ENCODE measurements at places on chromosomes 13 and 19. TPM values are rescaled to one million over a fixed set of nuclear protein-coding genes. Genes with fewer than 3 reads are reported as not detected.

The NLRP7 gene
- polyA plus RNA-seq: not detected

The DKKL1 gene
- 0.17 TPM for polyA plus RNA-seq

The CAMSAP3 gene
- polyA plus RNA-seq: 26.8 TPM

The NANOS2 gene
- polyA plus RNA-seq: 0.60 TPM

The BICRA gene
- 1.8 TPM for polyA plus RNA-seq

The RNF17 gene
- polyA plus RNA-seq: 0.16 TPM

The OR7A17 gene
- polyA plus RNA-seq: not detected

The ZNF577 gene
- 2.8 TPM for polyA plus RNA-seq

DNA sequence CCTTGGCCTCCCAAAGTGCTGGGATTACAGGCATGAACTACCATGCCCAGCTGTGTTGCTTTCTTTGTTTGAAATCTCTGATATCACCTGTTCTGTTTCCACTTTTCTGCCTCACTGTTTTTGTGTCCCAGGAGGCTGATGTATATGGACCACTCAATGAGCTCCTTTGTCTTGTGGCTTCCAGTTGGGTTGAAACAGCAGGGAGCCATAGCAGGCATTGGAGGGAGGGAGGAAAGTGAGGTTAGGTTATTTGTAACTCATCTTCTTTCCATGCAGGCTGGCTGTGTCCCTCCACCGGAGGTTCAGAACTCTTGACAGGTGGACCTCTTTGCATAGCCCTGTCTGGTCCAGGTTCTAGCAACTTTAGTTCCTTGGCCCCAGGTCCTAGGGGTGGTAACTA is 6.1 kb upstream of the CYP4F22 start:
- DNase-seq: no peak

GRCh38 chr13:70795484-70795883 is 687.2 kb upstream of the KLHL1 start:
- no peak for DNase-seq

GRCh38 chr13:46332772-46333171 is 54.3 kb downstream of the RUBCNL start:
- DNase-seq: no peak

GRCh38 chr13:28380319-28380718 is 114.6 kb downstream of the FLT1 start:
- DNase-seq: no peak

- DNase-seq: no peak
Measured at GRCh38 chr13:73833325-73834070, 300.7 kb downstream of the KLF12 start.

DNA sequence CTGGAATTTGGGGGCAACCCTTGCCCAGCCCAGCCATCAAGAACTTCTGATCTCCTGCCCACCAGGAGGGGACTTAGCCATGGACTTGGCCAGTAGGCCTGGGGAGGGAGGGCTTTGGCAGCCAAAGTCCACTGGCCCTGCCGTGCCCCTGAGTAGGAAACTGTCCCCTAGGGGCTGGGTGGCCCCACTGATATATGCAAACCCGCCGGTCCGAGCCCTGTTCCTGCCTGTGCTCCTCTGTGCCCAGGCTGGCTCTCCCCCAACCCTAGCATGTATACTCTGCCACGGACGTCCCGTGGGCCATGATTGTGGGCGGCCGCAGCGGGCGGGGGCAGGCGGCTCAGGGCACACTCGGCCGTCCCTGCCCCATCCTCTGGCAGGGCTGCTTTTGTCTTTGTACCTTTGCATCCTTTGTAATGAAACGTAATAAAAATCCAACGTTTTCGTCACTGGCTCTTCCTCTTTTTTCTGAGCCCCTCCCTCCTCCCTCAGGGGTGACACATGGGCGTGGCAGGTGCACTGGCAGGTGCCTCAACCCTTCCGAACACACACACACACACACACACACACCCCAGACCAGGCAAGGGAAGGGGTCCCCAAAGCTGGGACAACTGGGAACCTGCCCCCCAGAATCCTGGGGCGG is 9.1 kb downstream of the COMP start:
- DNase-seq: no peak

GRCh38 chr13:96428911-96429310 is 339.0 kb downstream of the HS6ST3 start:
- DNase-seq: no peak

- DNase-seq: no peak
Measured at GRCh38 chr19:16575282-16575681, 3.1 kb upstream of the SLC35E1 start.

DNA sequence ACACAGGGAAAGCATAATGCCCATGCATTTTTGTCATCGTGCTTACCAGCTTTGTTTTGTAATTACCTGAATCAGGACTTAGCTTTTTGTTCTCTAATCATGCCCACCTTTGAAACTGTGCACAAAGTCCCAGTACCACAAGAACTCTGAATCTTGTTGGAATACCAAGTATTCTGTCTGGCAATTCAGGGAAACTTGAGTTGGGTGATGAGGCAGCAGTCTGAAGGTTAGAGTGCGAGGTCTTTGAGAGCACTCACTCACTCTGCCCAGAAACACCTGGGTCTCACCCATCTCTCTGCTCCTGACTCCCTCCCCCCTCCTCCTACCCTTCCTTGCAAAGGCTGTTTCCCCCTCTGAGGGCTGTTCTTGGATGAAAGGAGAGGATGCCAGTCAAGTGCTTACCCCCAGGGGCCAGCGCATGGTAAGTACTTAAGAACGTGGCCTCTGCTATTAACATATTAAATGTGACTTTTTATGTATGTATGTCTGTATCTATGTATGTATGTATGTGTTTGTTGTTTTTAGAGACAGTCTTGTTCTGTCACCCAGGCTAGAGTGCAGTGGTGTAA is 22.4 kb downstream of the SIPA1L3 start:
- no peak for DNase-seq

GRCh38 chr19:2330632-2331284 is 2.3 kb downstream of the SPPL2B start:
- DNase-seq: no peak

- no peak for DNase-seq
Measured at GRCh38 chr19:11540645-11541044, 2.0 kb downstream of the CNN1 start.

DNA sequence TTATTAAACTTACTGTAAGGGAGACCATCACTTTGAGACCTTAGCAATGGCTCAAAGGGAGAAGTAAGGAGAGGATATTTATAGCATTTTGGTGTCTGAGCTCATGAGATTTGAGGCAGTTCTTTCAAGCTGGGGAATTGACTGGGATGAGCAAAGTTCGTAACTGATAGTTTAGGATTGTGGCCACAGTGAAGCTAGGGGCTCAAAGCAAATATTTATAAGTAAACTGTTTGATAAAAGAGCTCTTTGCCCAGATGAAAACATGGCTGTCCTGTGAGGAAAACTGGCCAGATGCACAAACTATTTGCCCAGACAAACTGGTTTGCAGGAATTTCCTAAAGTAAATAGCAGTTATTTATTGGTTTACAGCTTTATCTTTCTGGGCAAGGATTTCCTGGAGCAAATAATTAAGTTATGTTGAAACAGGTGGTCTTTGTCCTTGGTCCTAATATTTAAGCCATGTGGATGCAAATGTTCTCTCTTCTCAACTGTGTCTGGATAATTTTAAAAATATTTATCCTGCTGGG is 59.7 kb upstream of the TMTC4 start:
- no peak for DNase-seq

- DNase-seq: no peak
Measured at GRCh38 chr19:32919365-32919764, 49.8 kb upstream of the SLC7A9 start.

DNA sequence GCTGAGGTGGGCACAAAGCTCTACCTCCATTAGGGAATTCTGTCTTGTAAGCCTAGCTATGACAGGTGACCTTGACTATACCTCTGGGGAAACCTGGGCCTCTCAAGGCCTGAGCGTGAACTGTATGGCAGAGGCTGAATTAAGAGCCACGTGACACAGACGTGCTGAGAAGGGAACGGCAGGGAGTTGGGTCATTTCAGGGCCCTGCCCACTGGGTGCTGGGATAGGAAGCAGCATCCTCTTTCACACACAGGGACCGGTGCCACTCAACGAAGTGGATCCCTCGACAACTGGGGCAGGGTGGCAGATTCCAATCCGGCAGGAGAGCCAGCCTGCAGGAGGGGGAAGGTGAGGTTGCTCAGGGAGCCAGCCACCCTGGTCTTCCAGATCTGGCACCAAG is 9.2 kb downstream of the ASF1B start:
- DNase-seq: no peak

DNA sequence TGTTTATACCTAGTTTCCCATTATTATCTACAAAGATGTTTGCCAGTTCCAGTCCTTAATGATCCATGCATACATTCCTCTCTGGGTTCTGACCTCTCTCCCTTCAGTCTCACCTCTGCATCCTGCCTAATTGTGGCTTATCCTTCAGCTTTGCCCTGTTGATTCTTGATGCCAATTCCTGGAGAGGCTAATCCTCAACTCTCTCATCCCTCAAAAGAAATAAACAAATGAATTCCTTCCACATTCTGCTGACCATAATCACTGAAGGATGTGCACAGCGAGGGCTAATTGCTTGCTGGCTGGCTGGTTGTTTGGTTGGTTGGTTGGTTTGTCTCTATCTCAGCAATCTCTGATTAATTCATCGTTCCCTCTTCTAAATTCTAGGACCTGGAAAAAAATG is 113.8 kb downstream of the IRS2 start:
- no peak for DNase-seq

DNA sequence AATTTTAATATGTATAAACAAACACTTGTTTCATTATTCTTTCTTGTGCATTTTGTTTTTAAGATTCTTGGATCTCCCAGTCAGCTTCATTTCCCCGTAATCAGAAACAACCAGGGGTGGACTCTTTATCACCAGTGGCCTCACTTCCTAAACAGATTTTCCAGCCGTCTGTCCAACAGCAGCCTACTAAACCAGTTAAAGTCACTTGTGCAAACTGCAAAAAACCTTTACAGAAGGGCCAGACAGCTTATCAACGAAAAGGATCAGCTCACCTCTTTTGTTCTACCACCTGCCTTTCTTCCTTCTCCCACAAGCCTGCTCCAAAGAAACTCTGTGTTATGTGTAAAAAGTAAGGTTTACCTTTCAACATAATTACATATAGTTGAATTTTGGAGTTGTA is 44.3 kb downstream of the ZMYM2 start:
- DNase-seq: no peak

DNA sequence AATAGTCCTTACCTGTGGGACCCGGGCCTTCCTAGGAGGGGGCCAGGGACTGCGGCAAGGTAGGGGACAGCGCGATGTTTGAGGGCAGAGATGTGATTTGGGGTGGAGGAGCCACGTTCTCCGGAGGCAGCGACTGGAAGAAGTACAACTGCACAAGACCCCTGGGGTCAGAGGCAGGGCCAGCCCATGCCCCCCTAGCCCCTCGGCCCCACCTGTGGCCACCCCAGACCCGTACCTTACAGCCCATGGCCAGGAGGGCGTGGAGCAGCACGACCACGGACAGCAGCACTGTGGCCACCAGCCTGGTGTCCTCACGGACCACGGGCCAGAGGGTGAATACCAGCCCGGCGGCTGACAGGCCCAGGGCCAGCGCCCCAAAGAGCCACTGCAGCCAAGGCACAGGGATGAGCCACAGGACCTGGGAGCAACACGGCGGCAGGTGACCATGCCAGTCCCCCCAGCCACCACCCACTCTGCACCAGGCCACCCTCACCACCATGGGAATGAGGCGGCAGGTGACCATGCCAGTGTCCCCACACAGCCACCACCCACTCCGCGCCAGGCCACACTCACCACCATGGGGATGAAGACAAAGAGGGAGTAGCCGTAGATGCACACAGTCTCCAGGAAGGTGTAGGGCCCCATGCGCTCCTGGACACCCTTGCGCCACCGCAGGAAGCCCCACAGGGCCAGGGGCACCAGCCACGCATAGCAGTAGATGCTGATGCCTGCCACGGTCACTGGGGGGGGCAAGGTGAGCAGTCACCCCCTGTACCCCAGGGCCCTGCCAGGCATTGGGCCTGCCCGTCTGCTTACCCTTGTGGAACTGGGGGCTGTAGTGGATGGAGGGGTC is 5.0 kb downstream of the YIPF2 start:
- no peak for DNase-seq

GRCh38 chr19:58551577-58552471 is 3.1 kb downstream of the CHMP2A start:
- no peak for DNase-seq
